ENCODE measurements at places on chromosomes 6 and 20.
A peak's percentile ranks its signal among the peaks of the same experiment; 100 is the strongest.

DNA sequence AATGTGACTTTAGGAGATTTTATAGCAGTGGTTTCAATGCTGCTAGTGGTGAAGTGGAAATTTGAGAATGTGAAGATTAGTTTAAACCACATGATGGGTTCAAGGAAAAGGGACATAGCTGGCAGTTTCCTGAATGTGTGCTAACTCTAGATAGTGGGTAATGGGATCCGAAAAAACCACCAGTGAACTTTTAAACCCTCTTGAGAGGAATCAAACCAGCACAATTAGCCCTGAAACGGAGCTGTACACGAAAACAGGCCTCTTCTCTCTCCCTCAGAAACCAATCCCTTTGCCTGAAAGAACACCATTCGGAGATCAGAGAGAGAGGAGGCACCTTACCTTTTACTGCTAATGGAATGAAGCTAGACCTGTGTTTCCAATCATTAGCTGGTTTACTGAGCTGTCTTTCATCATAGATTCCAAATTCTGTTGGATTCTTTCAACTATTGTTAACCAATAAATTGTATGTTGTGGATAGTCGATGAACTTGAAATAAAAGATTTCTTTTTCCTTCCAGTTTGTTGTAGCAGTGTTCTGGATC, 103.9 kb downstream of the AIG1 start:
- no peak for DNase-seq

DNA sequence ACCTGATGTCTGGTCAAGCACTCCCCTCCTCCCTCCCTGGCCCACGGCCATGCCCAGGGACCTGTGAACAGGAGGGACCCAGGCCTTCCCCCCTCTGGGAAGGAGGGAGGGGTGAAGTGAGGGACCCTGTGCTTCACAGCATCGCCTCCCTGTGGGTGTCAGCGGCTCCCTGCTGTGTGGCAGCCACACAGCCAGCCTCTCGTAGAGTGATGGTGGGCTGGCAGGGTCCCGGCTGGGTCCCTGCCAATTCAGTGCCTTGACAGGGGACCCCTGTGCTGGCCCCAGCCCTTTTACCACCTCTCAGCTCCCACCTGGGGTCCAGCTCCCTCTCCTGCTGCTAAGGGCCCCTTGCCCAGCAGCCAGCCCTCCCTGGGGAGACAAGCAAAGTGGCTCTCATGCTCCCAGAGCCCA, 31.3 kb upstream of the GRM4 start:
- no peak for DNase-seq

- DNase-seq: no peak
Measured at GRCh38 chr6:96864216-96865054, 27.2 kb upstream of the GPR63 start.

DNA sequence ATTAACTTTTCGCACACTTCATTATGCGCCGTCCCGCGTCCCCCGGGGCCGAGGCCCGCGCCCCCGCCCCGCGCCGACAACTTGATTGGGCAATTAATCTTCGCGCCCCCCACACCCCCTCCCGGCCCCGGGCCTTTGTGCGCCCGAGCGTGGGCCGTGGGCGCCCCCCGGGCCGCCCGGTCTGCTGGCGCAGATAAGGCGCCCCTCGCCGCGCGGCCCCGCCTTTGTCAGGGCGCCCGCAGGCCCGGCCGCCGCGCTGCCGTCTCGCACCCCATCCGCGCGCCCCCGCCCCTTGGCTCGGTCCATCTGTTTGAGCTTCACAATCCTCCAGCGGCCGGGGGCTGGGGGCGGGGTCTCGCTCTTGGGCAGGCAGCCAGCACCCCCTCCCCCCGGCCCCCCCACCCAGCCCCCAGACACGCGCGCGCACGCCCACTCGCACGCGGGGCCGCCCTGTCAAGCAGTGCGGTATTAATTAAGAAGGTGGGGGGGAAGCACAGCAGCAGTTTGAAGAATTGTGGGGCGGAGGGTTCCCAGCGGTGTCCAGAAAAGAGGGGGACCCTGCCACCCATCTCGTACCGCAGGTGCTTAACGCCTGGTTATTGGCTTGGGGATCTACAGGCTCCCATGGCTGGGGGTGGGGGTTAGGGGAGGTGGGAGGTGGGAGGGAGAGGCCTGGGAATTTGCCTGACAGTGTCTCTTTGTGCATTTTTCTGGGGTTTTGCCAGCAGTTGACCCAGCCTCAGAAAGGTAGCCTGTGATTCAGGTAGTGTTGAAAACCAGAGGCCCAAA, 34.6 kb upstream of the SCRT2 start:
- DNase-seq: no peak

DNA sequence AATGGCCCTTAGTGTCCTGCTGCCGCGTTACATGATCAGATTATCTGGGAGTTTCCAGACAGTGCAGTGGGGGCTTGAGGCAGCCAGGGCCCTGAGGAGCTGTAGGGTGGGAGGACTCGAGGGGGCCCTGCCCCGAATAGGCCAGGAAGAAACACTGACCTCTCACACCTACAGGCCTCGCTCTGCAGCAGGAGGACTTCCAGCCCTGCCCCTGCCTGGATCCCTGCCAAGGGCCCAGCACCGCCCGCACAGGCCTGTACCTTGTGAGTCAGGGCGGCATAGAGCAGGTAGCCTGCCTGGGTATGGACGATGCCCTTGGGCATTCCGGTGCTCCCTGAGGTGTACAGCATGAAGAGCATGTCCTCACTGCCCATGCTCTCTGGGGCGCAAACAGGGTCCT, 30.1 kb upstream of the APMAP start:
- no peak for DNase-seq

DNA sequence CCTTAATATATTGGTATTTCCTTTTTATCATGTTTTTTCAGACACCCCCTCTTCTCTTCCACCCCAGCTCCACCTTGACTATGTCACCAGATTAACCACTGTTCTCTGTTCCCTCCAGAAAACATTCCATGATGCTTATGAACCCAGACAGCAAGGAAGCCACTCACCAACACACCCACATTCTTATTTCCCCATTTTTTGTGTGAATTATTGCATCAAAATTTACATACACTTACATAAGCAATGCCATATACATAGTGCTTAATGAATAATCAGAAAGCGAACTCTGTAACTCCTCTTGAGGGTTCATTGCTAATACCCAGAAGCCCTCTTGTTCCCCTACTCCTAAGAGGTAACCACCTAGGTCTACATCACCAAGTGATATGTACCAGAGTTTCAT, 182.3 kb upstream of the CDYL start:
- no peak for DNase-seq

DNA sequence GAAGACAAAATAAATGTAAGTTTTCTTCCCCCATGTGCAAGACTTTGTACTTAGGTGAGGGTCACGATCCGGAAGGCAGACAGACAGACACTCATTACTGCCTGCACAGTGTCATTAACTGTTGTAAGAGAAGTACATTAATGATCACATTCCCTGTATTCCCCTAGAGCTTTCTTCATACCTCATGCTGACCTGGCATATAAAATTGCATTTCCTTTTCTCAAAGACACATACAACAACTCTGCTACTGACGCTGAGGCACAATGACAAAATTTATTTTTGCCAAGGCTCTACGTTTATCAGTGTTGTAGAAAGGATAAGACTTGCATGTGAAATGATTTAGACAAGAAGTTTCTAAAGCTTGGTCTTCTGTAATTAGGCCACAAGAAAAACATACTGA, 3.0 kb upstream of the SYCP2 start:
- no peak for DNase-seq

DNA sequence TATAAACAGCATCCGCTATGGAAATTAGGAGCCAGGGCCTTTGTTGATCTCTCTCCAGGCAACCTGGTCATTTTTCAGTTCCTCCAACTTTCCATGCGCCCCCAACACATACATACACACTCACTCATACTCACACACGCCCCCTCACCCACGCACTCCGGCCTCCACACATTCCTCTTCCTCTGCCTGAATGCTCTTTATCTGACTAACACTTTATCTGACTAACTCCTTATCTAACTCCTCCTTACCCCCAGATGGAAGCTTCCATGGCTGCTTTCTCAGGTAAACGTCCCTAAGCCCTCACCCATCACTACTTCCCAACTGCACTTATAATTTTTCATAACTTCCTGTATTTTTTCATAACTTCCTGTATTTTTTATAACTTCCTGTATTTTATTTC, 17.4 kb downstream of the CASS4 start:
- DNase-seq: no peak

GRCh38 chr20:26208296-26209091, 511.8 kb upstream of the ZNF337 start:
- DNase-seq: no peak

- DNase-seq: no peak
Measured at GRCh38 chr6:12418946-12419345, 128.8 kb downstream of the EDN1 start.

- DNase-seq: no peak
Measured at GRCh38 chr6:40907198-40907701, 131.8 kb downstream of the UNC5CL start.

- no peak for DNase-seq
Measured at GRCh38 chr20:32670773-32671455, 2.8 kb downstream of the C20orf203 start.

DNA sequence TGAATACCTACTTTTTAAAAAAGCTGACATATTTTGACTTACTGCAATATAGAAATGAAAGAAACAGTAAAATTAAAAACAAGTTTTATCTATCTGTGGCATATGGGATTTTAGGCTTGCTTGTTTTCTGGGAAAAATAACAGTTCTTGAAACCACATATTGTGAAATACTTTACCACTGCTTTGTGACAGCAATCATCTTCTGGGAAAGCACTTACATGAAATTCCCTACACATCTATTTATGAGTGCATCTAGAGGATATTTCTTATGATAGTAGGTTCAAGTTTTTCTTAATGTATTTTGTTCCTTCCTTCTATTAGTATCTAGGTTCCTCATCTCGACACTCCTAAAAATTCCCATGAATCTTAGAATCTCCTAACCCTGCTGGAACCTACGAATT, 75.2 kb downstream of the STXBP5 start:
- no peak for DNase-seq

GRCh38 chr6:65064844-65065243, 642.2 kb downstream of the EYS start:
- no peak for DNase-seq

GRCh38 chr20:32035426-32035779, 16.6 kb upstream of the HCK start:
- DNase-seq: no peak

GRCh38 chr20:10946124-10946880, 272.5 kb upstream of the JAG1 start:
- DNase-seq: no peak

GRCh38 chr6:99613705-99614429, 7.2 kb downstream of the PRDM13 start:
- no peak for DNase-seq

DNA sequence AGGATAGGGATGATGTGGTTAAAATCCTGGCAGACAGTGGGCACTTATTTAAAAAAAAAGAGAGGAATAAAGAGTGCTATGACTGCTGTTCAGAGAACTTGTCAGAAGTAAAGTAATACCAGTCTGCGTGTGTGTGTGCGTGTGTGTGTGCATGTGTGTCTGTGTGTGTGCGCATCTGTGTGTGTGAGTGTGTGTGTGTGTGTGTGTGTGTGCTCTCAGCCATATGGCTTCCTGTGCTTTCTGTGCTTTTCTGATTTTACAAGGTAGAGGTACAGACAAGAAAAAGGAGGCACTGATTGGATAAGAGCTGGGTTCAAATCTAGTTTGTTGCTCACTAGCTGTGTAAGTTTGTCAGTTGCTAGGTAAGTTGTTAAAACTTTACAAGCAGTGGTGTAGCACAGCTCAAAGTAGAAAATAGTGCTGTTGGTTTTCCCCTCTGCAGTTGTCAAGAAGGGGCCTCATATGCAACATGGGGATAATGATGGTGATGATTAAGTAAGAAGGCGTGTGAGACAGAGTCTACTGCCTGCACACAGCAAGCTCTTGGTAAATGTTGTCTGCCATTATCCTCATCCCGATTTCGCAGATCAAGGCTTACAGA, 155.3 kb upstream of the ZNF217 start:
- no peak for DNase-seq

DNA sequence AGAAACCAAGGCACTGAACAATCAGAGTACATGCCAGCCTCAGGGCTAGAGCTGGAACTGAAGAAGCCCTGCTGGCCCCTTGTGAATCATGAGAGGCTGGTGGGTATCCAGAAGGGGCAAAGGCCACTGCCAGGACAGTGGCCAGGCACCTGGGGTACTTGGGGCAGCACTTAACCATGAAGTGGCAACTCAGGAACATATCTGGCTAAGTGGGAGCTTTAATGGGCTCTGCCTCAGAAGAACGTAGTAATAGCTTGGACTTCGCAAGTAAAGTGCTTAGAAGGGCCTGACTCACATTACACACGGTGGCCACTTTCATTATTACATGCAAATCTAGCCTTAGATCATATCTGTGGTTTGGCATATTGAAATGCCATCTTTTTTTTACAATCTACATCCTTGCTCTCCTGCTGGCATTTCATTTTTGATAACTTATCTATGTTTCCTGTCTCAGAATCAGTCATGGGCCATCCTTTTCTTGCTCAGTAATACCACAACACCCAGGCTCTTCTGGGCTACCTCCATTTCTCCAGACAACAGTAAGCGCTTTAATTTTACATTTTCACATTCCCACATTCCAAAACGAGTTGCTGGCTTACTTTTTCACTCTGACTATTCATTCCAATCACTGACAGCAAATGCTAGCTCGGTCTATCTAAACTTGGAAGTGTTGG, 21.6 kb downstream of the NAPB start:
- DNase-seq: no peak

DNA sequence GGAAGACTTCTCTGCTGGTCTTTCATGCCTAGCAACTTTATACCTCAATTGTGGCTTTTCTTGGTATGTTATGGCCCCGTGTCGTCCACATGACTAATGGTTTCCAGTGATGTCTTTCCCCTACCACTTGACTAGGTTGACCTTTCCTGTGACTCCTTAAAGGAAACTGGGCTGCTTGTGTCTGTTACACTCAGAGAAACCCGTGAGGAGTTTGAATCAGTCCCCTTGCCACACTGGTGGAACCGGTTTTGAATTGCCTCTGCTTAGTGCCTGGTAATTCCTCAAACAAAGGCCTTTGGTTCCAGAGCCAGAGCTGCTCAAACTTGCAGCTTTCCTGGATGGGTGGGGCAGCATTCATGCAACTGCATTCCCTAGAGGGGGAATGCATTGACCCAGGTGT, 21.9 kb downstream of the ECT2L start:
- DNase-seq: peak; percentile 79

All from renal pelvis (tissue), 12 donors.